ENCODE measurements at places on chromosomes 13 and 19. TPM values are rescaled to one million over a fixed set of nuclear protein-coding genes. Genes with fewer than 3 reads are reported as not detected.

CDADC1 gene
- 6.6 TPM for total RNA-seq

LRRC25 gene
- 2.9 TPM for total RNA-seq

RHPN2 gene
- 3.5 TPM for total RNA-seq

CLEC4G gene
- total RNA-seq = 0.48 TPM

EPS8L1 gene
- 3.0 TPM for total RNA-seq

ZNF564 gene
- total RNA-seq = 25.0 TPM

RXFP2 gene
- not detected for total RNA-seq

EDNRB gene
- total RNA-seq = 110 TPM

FGF22 gene
- total RNA-seq = not detected

CNOT3 gene
- total RNA-seq = 11.6 TPM

HS6ST3 gene
- 1.4 TPM for total RNA-seq

SLC46A3 gene
- 6.5 TPM for total RNA-seq

KLK6 gene
- not detected for total RNA-seq

CEACAM4 gene
- not detected for total RNA-seq

ZNF610 gene
- 8.4 TPM for total RNA-seq

ATP1A3 gene
- total RNA-seq = 0.37 TPM

JSRP1 gene
- total RNA-seq = 1.6 TPM

NLRP4 gene
- not detected for total RNA-seq

CCDC194 gene
- total RNA-seq = not detected

CARD8 gene
- total RNA-seq = 81.3 TPM

ARHGAP33 gene
- 17.4 TPM for total RNA-seq

NALCN gene
- total RNA-seq = 5.6 TPM

MTIF3 gene
- 54.6 TPM for total RNA-seq

PLIN3 gene
- 32.3 TPM for total RNA-seq

REEP6 gene
- 4.9 TPM for total RNA-seq

ZNF844 gene
- total RNA-seq = 24.7 TPM

SSBP4 gene
- 28.8 TPM for total RNA-seq

PRR19 gene
- not detected for total RNA-seq

EVI5L gene
- 7.8 TPM for total RNA-seq

RFPL4AL1 gene
- not detected for total RNA-seq

RELB gene
- total RNA-seq = 2.6 TPM

COL4A2 gene
- 465 TPM for total RNA-seq

SHISA2 gene
- 8.8 TPM for total RNA-seq

DNAAF3 gene
- 0.37 TPM for total RNA-seq

TMEM255B gene
- 4.9 TPM for total RNA-seq

ZNF296 gene
- 0.42 TPM for total RNA-seq

PDX1 gene
- total RNA-seq = not detected

WASF3 gene
- 9.0 TPM for total RNA-seq

ERICH6B gene
- total RNA-seq = not detected

PRSS57 gene
- not detected for total RNA-seq

KLK12 gene
- total RNA-seq = not detected

CFAP97D2 gene
- not detected for total RNA-seq

OR4F17 gene
- total RNA-seq = not detected

Measured in urinary bladder (tissue), 4 donors.